ENCODE measurements at places on chromosomes 5 and 9.

GRCh38 chr5:67451640-67452279 lies 255.2 kb upstream of the CD180 start:
- no peak for DNase-seq

DNA sequence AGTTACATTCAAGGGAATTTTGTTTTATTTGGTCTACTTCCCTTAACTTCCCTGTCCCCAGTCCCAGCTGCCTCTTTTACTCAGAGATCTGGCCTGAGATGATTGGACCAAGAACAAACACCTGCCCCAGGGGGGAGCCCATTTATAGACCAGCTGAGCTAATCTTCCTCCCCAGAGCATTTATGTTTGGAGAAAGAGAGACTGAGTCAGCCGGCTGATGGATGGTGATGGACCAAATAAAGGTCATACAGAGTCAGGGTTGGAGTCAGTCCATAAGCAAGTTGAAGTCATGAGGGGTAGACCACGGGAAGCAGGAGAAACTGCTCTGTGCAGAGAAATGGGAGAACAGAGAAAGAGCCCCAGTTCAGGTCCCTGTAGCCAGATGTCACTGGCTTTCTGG lies 77.7 kb downstream of the TMEM174 start:
- no peak for DNase-seq

DNA sequence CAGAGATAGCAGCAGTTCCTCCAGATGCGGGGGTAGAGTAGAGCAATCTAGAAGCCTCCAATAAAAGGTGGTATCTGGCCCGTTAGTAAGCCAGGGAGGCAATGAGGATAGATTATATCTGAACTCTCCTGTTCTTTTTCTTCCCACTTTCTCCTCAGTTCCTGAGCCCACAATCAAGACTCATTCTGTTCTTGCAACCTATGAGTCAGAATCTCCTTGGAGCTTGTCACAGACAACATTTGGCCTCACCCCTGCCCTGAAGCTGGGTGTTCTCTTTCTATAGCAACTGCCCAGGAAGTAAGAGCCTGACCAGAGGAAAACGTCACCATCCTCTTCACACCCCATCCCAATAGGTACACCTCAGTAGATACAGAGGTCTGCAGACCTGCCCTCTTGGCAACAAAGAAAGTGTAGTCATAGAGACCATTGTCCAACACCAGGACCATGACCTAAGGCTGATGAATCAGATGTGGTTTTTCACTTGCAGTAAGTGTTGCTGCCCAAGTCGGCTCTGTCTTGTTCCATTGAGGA lies 76.3 kb upstream of the PCA3 start:
- DNase-seq: peak; percentile 81

- no peak for DNase-seq
These were observed 630.3 kb downstream of the ISL1 start for GRCh38 chr5:52013523-52013922.

GRCh38 chr5:34011536-34011935 lies 3.7 kb upstream of the AMACR start:
- no peak for DNase-seq

DNA sequence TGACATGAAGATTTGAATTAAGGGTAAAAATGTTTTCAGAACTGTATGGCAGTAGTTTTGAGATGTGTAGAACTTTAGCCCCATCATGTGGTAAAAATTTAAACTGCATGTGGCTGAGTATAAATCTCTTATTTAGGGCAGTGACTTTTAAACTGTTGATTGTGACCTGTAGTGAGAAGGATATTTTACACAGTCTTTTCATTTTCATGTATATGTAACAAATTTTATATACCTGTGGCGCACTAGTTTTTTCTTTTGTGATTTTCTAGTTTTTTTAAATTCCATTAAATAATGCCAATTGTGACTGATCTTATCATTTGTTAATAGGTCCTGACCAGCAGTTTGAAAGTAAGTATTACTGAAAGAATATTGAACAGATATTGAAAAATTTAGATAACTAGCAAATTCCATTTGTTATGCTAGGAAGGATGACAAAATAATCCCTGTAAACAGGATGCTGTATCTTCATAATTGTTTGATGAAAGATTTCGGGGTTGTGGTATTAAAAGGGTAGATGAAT lies 47.2 kb downstream of the GPBP1 start:
- peak; percentile 57 for DNase-seq

- no peak for DNase-seq
These were observed 242.3 kb downstream of the CAAP1 start for GRCh38 chr9:26650325-26650724.

DNA sequence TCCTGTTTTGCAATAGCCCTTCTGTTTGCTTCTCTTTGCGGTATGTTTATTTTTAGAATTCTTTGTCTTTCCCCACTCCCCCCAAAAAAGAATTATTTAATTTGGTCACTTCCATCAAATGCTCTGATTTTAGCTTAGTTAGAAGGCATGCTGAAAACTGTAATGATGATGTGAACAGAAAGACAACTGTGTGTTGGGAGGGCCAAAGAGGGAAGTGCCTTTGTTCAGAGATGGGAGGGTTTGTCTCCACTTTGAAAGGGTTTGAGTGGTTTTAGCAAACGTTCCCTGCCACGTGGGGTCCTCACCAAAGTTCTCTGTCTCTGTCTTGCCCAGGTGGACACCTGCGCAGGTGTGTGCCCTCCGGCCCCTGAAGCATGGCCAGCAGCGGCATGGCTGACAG lies 41.9 kb downstream of the SYK start:
- DNase-seq: no peak

DNA sequence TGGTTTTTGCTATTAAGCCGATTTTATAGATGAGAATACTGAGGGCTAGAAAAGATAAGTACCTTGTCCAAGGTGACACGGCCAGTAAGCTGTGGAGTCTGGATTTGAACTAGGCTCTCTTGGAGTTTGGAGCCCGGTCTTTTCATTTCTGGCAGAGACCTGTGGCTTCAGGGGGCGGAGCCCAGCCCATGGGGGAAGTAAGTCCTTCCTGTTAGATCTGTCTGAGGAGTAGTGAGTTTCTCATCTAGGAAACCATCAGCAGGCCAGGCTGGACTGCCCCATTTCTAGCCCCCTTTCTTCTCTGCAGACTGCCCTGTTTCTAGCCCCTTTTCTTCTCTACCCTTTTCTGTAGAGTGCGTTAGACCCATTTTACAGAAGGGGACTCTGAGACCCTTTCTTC lies 521 bp upstream of the PTGS1 start:
- DNase-seq: no peak

GRCh38 chr9:99127356-99128132 lies 22.6 kb downstream of the TGFBR1 start:
- peak; percentile 85 for DNase-seq

- no peak for DNase-seq
These were observed 218.1 kb downstream of the CETN3 start for GRCh38 chr5:90191352-90192045.

- DNase-seq: peak; percentile 41
These were observed 124.1 kb upstream of the RETREG1 start for GRCh38 chr5:16740811-16741392.

DNA sequence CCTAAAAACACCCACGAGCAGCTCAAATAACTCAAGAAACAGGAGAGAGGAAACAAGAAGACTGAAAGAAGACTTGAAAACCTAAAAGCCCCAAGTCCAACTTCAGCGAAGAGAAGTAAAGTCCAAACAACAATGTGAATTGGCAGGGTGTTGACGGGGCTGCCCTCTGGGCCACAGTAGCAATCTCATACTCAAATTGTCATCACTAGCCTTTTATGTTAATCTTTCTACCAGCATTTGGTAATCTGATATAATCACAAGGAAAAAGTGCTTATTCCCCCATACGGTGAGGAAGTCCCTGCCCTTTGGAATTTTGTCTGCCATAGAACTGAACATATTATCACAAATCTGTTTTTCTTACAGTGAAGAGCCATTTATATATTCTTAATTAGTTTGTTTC lies 51.5 kb upstream of the IFNE start:
- no peak for DNase-seq

DNA sequence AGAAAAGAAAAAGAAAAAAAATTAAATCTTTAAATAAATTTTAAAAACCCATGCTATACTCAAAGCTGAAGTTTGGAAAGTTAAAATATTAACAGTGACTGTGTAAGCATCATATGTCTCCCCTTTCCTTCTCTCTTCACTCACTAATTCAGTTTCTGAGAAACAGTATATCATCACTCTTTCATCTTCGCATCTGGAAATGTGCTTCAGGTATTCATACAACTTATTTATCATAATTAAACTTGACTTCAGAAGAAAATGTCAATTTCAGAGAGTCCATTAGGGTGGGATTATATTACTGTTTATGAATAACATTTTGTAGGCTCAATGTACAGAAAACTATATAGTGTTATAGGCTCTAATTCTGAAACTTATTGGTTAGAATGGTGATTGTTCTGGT lies 29.3 kb upstream of the TARS1 start:
- no peak for DNase-seq

GRCh38 chr9:135494791-135495559 lies 5.5 kb upstream of the MRPS2 start:
- no peak for DNase-seq

- DNase-seq: no peak
These were observed 200.4 kb downstream of the FOXD4L6 start for GRCh38 chr9:40927851-40928802.

DNA sequence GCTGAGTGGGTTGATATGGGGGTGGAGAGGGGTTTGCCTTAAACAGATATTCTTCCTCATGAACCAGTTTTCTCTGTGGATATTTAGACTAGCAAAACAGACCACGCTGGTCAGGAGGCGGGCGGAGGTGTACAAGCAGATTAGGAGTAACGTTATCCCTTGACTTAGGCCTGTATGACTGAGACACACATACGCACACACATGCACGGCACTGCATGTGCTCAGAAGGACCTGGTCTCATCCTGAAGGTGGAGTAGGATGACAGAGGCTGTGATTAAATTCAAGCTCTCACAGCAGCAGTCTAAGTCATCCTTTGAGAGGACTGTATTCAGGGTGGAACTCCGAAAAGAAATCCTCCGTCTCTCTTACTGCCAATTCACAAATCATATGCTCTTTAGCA lies 209.7 kb downstream of the DIRAS2 start:
- DNase-seq: no peak

DNA sequence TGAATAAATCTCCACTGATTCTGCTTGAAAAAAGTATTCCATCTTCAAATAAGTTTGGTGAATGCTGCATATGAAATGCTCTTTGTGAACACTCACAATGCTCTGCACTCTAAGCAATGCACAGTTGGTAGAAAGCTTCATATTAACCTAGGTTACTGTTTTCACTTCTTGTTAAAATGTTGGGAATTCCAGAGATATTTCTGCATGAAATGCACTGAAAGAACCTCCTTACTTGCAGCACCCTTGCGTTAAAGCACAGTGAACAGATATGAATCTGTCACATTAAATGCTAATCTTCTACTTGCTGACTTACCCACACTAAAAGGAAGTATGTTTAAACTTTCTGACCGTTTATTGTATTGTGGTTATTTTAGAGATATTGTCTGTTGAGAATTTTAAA lies 584.1 kb upstream of the NUDT12 start:
- no peak for DNase-seq

DNA sequence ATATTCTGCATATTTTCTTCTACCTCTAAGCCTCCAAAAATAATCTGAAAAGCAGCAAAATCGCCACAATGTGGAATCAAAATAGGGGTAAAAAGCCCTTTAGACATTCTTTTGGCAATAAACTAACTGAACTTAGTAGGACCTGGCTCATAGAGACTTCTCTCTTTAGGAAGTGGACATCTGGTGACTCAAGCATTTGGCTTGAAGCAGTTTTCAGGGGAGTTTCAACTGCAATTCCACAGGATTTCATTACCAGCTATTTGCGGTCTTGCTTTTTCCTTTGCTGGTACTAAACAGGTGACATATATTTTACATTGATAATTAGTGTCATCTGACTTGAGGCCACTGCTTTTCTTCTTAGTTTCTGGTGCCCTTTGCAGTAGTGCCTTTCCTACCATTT lies 173.2 kb upstream of the FBN2 start:
- DNase-seq: no peak

GRCh38 chr9:125650271-125650737 lies 56.7 kb downstream of the MAPKAP1 start:
- peak; percentile 72 for DNase-seq

DNA sequence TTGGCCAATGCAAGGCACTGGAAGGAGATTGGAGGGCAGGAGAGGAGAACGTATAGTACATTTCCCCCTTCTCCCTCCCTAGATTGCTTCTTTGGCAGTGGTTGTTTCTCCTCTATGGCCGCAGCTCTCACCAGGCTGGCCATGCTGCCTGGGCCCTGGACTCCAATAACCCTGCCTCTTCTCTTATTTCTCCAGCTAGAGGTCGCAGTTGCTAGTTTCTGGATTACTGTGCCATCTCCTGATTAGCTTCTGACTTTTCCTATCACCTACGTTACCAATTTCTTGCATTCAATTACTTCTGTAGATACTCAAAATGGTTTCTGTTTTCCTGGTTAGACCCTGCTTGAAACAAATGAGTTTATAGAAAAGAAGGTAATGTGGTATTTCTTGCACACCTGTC lies 2.4 kb upstream of the MACIR start:
- no peak for DNase-seq

DNA sequence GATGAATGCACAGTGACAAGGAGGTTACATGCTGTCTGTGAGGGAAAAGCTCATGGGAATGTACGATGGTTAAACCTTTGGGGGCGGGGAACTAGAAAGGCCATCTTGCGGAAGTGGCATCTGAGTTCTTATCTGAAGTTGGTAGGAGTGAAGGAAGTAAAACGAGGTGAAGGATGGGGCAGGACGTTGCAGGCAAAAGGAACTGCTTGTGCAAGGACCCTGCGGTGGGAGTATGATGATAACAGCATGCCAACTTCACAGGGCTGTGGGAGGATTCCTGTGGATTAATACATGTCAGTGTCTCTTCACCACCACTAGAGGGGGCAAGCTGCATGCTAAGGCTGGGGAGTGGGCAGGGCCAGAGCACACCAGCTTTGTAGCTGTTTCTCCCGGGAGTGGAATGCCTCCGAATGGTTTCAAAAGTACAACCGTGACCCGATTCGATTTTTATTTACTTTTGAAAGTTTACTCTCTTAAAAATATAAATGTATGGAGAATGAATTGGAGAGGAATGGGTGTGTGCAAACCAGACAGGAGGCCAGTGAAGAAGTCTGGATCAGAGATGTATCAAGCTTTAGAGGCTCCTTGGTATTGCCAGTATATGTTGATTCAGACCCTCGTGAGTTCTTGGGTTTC lies 62.5 kb downstream of the CYFIP2 start:
- DNase-seq: peak; percentile 81

- peak; percentile 33 for DNase-seq
These were observed 458.5 kb upstream of the KLF4 start for GRCh38 chr9:107948086-107948485.

DNA sequence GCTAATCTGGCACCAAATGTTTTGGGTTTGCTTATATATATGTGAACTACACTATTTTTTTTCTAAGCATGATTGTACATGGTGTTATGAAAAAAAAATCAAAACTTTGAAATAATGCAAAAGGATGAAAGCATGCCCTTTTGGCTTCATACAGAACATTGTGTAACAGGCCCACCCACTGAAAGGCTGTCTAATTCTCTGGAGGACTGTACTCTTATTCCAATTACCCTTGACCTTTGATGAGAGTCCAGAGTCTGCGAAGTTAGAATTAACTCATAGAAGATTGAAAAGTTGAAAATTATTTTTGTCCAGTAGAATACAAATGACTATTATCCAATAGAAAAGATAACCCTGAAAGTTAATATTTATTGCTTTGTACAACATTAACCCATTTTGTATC lies 117.4 kb downstream of the ADAMTS12 start:
- no peak for DNase-seq
